Right cardiac atrium (tissue), 5 donors: ENCODE measurements at places on chromosomes 1 and 21.

- no peak for DNase-seq
Measured at GRCh38 chr1:207134581-207134980, 30.5 kb downstream of the C4BPA start.

- no peak for DNase-seq
Measured at GRCh38 chr1:23575226-23575810, 16.0 kb upstream of the ID3 start.

DNA sequence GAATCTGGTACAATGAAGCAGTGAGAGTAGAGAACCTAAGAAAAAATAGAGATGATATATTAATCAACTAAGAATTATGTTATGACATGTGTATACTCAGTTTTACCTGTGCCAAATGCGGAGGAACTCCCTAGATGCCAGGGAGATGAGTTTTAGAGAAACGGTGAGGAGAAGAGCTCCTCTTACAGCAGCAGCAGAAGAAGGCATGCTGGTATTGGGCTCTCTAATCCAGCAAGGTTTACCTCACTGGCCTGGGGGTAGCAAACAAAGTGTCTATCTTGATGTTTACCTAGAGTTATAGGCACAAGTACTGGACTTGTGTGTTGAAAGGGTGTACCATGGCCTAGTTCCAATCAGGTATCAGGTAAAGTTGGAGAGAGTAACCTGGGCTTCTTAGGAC, 28.9 kb upstream of the DEPDC1 start:
- DNase-seq = no peak

- DNase-seq = no peak
Measured at GRCh38 chr1:204261746-204262505, 48.1 kb upstream of the GOLT1A start.

GRCh38 chr21:38196036-38196435, 60.8 kb upstream of the KCNJ15 start:
- DNase-seq = peak; percentile 27

DNA sequence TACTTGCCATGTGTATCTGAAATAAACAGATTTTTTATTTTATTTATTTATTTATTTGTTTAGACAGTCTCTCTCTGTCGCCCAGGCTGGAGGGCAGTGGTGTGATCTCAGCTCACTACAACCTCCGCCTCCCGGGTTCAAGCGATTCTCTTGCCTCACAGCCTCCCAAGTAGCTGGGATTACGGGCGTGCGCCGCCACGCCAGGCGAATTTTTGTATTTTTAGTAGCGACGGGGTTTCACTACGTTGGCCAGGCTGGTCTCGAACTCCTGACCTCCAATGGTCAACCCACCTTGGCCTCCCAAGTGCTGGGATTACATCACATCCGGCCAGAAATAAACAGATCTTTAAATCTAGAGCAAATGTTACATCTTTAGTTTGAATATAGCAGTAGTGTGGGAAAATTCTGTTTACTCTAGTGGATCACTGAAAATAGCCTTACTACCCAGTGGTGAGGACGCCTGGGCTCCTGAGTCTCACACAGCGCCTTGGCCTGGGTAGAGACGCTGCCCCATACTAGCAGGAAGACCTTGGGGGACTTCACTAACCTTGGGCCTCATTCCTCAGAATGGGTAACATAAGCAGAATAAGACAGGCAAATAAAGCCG, 709 bp downstream of the GART start:
- peak; percentile 55 for DNase-seq

DNA sequence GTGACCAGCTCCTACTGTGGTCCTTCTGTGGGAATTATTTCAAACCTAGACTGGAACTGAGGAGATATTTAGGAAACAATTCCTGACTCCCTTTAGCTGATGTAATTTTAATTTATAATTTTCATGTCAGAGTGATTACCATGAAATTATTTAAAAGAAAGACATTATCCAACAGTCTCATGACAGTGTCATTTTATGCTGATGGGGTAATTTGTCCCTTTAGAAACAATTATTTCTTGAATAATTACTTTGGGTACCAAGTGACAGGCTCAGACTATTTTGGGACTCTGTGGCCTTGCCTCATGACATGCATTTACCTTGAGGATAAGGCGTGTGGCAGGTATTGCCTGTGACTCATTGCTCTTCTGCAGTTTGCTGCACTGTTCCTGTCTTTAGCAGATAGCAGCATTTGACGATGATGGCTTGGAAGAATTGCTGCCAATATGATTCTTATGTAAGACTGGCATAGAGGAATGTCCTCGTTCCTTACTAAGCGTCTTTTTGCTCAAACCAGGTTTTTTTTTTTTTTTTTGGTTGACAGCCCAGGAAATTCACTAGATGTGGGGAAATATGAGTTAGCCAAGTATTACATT, 206.0 kb upstream of the HMCN1 start:
- no peak for DNase-seq

DNA sequence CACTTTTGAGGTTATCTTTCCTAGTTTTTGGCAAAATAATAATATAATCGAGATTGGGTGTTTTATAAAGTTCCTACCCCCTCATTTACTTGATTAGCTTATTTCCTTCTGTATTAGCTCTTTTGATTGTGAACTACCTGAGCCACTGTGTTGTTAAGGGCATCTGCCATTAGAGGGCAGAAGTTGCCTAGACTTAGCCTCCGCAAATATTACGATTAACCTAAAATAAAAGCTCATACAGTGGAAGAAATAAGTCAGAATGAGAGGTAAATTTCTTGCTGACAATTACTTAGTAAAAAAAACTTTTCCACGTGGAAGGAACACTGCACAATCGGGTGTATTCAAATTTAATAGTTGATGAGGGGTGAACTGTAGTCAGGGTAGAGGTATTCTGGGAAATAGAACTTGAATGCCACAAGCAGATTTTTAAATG, 2.3 kb downstream of the H3-3A start:
- no peak for DNase-seq

DNA sequence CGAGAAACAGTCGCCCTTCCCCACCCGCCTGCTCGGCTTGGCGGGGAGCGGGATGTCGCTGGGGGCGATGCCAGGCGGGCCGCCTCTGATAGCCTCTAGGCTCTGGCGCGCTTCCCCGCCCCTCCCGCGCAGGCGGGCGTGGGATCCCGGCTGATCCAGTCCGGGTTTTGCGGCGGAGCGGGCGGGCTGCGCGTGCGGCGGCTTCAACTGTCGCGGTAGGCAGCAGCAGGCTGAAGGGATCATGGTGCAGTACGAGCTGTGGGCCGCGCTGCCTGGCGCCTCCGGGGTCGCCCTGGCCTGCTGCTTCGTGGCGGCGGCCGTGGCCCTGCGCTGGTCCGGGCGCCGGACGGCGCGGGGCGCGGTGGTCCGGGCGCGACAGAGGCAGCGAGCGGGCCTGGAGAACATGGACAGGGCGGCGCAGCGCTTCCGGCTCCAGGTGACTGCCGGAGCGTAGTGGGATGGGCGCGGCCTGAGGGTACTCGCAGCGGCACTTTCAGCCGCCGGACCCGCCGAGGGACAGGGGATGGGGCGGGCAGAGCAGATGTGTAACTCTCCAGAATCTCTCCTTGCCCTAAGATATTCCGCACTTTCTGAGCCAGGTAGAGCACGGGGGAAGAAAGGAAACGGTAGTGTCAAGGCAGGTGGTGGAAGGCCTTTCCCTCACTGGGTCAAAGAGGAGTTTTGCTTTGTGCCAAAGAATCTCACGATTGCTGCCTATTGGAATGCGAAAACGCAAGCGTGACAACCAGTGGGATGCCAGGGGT, at the start of gene FAAH:
Gene FAAH, plus strand, starts transcription at position 210 of the 764 bp plus-strand sequence. Its CDS starts 32 bp downstream, at position 242.
- peak; percentile 86 for DNase-seq

GRCh38 chr1:48876330-48876785, 99.7 kb upstream of the BEND5 start:
- DNase-seq = no peak

DNA sequence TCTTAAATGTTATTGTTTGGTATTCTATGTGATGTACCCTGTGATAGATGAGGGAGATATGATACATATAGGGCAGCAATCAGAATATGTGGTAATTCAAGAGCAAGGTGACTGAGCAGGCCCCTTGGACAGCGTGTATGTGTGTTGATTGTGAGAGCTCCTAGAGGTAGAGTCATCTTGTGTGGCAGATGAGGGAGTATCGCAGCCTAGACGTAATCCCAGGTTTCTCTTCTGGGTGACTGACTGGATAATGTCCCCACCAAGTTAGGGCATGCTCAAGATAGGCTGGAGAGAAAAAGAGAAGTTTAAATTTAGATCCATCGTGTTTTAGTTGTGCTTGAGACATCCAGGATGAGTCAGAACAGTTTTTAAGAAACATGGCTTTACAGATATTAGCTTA, 185.3 kb downstream of the ZP4 start:
- no peak for DNase-seq

GRCh38 chr1:234737967-234738314, 128.0 kb upstream of the IRF2BP2 start:
- no peak for DNase-seq

DNA sequence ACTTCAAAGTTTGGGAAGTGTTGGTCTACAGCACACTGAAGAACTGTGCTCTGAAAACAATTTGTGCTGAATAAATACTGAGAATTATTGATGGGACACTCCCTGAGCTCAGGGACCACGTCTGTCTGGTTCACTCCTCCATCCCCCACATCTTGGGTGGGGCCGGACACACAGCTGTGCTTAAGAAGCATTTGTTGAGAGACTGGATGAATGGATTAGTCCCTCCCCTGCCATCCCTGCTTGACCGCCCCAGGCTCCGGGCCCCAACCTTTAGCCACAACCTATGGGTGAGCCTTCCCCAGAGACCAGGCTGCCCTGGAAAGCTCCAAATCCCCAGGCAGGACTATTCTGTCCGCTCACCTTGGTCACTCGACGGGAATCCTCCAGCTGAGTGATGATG, 7.5 kb downstream of the TRIM63 start:
- no peak for DNase-seq

GRCh38 chr1:118828038-118828437, 160.1 kb downstream of the TBX15 start:
- DNase-seq = no peak

DNA sequence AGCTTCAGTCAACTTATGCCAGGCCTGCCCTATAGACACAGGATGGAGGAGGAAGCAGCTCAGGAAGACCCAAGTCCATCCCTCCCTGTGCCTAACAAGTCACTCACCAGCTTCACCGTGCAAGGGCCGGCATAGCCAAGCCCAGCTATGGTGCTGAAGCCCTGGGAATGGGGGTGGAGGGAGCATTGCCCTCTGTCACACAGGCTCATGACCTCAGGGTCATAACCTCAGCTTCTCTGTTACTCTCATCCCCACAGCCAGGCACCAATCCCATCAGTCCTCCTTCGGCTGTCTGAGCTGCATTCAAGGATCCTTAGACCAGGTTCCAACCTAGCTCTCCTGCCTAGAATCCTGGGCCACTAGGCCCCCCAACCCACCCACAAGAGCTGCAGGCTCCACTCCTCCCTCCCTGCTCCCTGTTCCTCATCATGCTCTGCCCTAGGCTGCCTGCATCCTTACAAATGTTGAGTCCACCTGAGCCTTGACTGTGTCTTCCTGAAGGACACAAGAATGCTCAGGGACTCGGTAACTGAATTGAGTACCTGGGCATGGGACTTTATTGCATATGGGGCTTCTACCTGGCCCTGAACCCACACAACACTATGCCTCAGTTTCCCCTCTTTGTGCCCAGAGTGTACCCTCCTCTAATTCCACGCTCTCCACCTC, 1.7 kb downstream of the CD244 start:
- DNase-seq = no peak

DNA sequence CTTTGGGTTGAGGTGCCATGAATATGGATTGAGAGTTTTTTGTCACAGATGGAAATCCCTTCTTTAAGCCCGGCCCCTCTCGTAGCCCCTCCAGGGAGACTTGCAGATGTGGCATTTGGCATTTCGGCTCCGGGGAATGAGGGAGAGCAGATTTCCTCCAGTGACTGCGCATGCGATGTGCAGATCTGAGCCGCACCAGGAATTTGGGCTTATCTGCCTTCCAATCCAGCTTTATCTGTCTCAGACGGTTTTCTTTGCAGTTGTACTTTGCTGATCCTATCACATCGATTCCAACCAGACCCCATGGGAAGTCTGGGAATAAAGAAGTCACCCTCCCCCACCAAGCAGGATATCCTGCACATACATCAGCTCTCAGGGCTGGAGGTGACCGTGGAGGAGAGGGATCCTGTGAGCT, 11.7 kb downstream of the KIF26B start:
- DNase-seq = no peak

DNA sequence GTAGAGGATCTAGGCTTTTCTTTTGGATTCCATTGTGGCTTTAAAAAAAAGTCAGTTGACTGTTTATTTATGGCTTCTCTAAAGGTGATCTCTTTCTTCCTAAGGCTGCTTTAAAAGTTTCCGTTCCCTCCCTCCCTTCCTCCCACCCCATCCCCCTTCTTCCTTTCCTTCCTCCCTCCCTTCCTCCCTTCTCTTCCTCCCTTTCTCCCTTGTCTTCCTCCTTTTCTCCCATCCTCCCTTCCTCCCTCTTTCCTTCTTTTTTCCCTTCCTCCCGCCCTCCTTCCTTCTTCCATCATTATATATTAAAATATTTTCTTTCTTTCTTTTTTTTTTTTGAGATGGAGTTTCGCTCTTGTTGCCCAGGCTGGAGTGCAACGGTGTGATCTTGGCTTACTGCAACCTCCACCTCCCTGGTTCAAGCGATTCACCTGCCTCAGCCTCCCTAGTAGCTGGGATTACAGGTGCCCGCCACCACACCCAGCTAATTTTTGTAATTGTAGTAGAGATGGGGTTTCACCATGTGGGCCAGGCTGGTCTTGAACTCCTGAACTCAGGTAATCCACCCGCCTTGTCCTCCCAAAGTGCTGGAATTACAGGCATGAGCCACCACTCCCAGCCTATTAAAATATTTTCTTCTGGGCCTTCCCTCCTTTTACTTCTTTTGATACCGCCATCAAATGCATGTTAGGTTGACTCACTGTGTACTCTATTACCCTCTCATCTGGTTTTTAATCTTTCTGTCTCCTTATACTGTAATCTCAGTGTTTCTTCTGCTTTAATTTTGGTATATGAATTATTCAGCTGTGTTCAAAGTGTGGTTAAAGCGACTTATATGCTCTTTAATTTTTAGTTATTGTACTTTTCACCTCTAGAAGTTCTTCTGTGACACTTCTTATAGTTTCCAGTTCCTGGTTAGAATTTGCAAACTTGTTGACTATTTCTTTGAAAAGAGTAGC, 59.2 kb upstream of the ATP5PO start:
- DNase-seq = no peak

- no peak for DNase-seq
Measured at GRCh38 chr1:244150071-244150470, 99.0 kb downstream of the ZBTB18 start.

GRCh38 chr1:211697356-211697755, 21.9 kb upstream of the NEK2 start:
- DNase-seq = no peak

GRCh38 chr1:32386676-32387392, 7.4 kb downstream of the BSDC1 start:
- DNase-seq = no peak

- no peak for DNase-seq
Measured at GRCh38 chr1:160781914-160782689, 13.9 kb upstream of the LY9 start.

DNA sequence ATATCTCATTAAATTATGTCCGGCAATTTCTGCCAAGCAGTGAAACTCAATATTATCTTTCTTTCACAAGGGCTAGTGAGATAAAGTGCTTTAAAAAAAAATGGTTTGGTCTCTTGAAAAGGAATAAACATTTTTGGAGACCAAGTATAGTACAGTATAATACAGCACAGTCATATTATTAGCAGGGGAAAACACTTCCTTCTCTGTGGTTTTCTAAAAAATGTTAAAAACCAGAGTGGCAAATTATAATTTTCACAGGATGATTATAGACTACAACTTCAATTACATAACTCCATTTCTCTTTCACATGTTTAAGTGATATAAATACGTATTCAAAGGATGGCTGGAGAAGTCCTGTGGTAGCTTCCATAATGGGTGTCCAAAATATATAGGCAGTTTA, 170.3 kb upstream of the DMRTA2 start:
- DNase-seq = no peak

GRCh38 chr1:156064615-156065014, 3.7 kb downstream of the RAB25 start:
- no peak for DNase-seq
